ENCODE measurements at places on chromosomes 7 and 10.

- DNase-seq = no peak
Observed at GRCh38 chr7:134209322-134210015, 82.3 kb downstream of the LRGUK start.

DNA sequence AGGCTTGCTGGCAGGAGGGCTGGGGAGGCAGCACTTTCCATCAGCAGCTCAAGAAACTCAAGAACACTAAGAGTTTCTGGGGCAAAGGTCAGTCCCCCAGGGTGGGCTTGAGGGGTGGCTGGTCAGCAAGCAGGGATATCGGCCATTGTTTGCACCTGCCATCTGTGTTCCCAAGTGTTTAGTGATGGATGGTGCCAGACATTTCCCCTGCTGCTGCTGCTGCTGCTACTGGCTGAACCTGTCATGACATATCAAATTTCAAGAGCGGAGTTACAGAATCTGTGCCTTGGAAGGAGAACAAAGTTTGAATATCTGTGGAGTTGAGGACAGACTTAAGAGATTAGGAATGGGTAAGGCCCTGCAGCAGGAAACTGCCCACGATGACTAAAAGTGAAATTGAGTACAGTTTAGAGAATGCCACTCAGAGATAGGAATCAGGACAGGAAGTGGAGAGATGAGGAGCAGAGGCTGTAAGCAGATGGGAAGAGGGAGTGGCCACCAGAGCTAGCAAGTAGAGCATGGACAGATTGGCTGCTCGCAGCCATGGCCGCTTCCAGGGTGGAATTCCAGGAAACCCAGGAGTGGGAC lies 39.2 kb upstream of the PPP1R3C start:
- DNase-seq = no peak

- no peak for DNase-seq
Observed at GRCh38 chr7:136210079-136210478, 232.9 kb upstream of the MTPN start.

DNA sequence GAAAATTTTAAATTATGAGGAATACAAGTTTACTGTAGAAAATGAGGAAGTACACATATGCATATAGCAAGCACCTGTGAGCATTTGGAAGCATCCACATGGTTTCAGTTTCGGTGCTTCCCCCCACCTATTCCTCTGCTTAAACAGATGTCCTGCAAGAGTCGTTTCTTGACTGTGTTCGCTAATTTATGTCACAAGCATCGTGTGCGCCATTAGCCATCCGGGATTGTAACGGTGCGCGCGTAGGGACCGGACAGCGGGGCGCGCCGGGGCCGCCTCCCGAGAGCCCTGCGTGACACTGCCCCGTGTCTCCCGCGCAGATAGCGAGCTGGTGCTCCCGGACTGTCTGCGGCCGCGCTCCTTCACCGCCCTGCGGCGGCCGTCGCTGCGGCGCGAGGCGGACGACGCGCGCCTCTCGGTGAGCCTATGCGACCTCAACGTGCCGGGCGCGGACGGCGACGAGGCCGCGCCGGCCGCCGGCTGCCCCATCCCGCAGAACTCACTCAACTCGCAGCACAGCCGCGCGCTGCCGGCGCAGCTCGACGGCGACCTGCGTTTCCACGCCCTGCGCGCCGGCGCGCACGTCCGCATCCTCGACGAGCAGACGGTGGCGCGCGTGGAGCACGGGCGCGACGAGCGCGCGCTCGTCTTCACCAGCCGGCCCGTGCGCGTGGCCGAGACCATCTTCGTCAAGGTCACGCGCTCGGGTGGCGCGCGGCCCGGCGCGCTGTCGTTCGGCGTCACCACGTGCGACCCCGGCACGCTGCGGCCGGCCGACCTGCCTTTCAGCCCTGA lies 90.9 kb downstream of the NEURL1 start:
- DNase-seq = no peak

GRCh38 chr7:129764247-129765084 lies 152.9 kb downstream of the NRF1 start:
- no peak for DNase-seq

- DNase-seq = no peak
Observed at GRCh38 chr7:46738796-46739195, 817.7 kb upstream of the IGFBP3 start.

GRCh38 chr7:132307465-132307864 lies 268.8 kb downstream of the PLXNA4 start:
- DNase-seq = no peak

- DNase-seq = peak; percentile 45
Observed at GRCh38 chr7:22447762-22448161, 52.2 kb downstream of the STEAP1B start.

DNA sequence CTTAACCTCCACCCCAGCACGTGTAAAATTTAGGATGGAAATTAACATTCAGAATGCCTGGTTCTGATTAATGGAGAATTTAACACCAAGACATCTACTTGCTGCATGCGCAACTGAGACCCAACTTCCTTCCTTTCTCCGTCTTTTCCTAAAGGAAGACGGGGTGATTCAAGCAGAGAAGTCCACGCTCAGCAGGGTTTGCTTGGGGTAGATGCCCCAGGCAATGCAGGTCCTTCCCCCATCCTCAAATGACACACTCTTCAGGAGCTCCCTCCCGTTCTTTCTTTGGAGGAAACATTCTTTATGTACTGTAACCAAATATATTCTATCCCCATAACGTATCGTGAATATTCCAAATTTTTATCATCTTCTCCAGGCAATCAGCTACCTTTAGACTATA lies 47.0 kb downstream of the FAM171A1 start:
- no peak for DNase-seq

DNA sequence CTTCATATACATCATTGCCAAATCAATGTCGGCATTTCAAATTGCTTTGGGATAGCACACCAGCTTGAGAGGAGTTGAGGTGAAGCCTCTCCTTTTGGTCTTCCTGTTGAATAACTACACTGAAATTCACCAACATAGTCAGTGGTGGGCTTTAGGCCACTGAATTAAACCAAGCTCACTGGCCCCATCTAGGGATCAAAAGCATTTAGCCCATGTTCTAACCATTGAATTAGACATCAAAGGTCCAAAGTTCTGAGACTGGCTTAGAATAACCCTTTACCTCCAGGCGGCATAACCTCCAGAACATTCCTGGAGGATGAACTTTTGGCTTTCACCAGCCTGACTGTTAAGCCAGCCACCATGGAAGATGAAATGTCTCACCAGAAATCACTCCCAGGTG lies 54.6 kb downstream of the BPGM start:
- DNase-seq = no peak
